ENCODE measurements at places on chromosomes 5 and 9. TPM values are rescaled to one million over a fixed set of nuclear protein-coding genes. Genes with fewer than 3 reads are reported as not detected.

GRCh38 chr9:136327304-136327974 lies at the start of gene GPSM1:
GPSM1 (plus strand) TSS chr9:136327539; CDS start chr9:136327696, 157 bp downstream.
- DNase-seq: no peak

- no peak for DNase-seq
Measured at GRCh38 chr9:93237540-93237939, 53.6 kb downstream of the WNK2 start.

DNA sequence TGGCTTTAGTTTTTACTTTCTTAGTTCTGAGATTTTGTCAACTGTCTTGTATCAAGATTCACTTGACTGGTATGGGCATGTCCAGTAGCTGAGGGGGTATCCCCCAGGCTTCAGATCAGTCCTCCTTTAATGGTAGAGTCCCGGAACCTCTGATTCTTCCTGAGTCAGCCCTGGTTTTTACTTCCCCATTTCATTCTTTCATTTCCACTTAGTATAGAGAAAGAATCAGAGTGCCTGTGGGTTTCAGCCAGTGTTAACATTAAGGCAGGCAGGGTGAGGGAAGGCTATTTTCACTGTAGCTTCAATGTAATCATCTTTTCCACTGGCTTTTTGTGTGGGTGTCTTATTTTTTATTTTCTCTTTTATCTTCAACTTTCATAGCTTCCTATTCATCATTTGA lies 8.3 kb upstream of the COMMD10 start:
- no peak for DNase-seq

GRCh38 chr9:96382839-96383164 lies 709 bp downstream of the SLC35D2 start:
- DNase-seq: no peak

- no peak for DNase-seq
Measured at GRCh38 chr5:39717176-39717897, 292.6 kb upstream of the DAB2 start.

The N4BP3 gene
- total RNA-seq: 5.2 TPM

The ANKRD31 gene
- 0.30 TPM for total RNA-seq

The SEMA5A gene
- 0.02 TPM for total RNA-seq

The IL4 gene
- not detected for total RNA-seq

The ACTBL2 gene
- 0.07 TPM for total RNA-seq

Measured in HCT116 (cell line).